Stimulated activated CD4-positive, alpha-beta T cell treated with anti-CD3 and anti-CD28 coated beads, Interleukin-12 subunit alpha, Interleukin-12 subunit beta, amount 100 ng/mL, for 24 hours (primary cell): ENCODE measurements at places on chromosomes 3 and 15.
A peak's percentile ranks its signal among the peaks of the same experiment; 100 is the strongest.

DNA sequence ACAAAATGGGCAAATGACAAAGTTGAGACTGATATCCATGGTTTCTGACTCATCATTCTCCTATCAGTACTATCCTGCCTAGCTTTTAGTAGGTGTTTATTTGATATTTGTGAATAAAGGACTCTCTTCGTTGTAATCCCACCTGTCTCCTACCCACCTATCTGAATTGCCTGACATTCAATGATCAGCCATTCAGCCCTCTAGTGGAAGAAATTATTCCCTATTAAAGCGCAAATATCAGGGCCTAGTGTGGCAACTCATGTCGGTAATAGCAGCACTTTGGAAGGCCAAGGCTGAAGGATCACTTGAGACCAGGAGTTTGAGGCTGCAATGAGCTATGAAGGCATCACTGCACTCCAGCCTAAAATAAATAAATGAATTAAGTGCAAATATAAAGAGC lies 195.7 kb upstream of the SETMAR start:
- DNase-seq, result no peak

- DNase-seq, result no peak
These were observed 15.5 kb upstream of the BCHE start for GRCh38 chr3:165852711-165853110.

DNA sequence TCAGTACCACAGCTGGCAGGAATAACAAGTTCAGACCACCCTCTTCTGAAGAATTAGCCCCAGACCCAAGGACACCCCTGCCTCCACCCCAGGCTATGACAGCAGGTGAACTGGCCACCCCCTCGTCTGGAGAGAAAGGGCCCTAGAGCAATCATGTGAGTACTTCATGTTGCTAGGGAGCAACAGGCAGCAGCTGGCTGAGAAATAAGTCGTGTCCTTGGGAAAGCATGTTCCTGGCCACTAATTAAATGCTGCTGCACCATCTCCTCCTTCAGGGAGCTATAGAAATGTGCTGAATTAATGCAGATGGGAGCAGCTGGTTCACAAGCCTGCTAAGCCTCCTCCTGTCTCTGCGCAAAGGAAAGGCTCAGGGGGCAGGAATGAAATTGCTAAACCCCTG lies 31.5 kb downstream of the MRPS11 start:
- DNase-seq, result no peak

- DNase-seq, result no peak
These were observed 590.8 kb downstream of the FOXP1 start for GRCh38 chr3:70992562-70993204.

GRCh38 chr3:20051123-20051806 lies 11.0 kb downstream of the KAT2B start:
- no peak for DNase-seq

DNA sequence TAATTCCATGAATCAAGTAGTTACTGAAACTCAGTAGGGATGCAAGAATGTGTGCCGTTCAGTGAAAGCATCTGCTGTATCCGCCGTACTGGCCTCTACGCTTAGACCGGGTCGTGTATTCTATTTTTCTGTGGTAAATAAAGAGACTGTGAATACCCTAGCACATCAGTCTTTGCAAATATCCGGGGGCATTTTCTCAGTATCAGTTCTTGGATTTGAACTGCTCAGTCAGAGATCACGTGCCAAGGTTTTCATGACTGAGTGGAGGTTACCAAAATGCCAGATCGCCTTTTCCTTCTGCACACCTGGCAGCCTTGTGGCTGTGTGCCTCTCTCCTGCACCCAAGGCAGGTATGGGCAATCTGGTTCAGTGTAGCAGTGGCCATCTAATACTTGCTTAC lies 377.0 kb downstream of the OCA2 start:
- no peak for DNase-seq

GRCh38 chr15:91116113-91117067 lies 16.3 kb downstream of the SV2B start:
- DNase-seq, result no peak

GRCh38 chr15:52261498-52262242 lies 33.9 kb downstream of the MYO5C start:
- DNase-seq, result peak; percentile 54

DNA sequence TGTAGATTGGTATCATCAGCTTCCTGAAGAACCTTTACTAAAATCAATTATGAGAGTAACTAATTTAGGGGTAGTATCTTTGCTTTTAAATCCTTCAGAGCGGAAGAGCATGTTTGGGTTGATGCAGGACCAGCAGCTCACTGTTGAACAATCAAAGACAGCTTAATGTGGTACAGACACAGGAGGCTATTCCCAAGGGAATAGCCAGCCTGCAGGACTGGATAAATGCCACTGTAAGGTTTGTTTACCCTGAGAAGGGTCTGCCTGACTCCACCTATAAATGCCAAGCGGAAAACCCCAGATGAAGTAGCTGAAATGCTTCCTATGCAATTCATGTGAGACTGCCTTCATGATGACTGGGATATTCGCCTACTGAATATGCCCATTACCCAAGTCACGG lies 16.0 kb upstream of the STAC start:
- no peak for DNase-seq

GRCh38 chr3:116188231-116188785 lies 257.0 kb downstream of the LSAMP start:
- DNase-seq, result no peak

GRCh38 chr3:42557854-42558253 lies 23.9 kb downstream of the SEC22C start:
- DNase-seq, result no peak

DNA sequence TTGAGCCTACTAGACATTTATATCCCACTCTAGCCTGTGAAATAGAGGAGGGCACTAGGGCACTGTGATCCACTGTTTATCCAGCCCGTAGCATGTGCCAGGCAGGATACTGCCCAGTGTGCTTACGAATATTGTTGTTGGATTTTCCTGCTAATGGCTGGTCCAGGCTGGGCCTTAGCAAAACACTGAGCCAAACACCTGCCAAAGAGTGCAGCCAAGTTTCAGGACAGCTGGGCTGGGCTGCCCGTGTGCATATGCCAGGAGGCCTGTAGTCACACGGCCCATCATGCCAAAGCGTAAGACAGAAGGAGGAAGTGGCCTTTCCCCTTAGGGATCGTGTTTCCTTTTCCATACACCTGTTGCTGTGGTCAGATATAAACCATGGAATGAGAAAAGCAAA lies 54.5 kb upstream of the ABHD10 start:
- no peak for DNase-seq

- DNase-seq, result no peak
These were observed 255.7 kb downstream of the CNTN6 start for GRCh38 chr3:1348547-1348946.

GRCh38 chr15:29870495-29871151 lies 48.4 kb upstream of the TJP1 start:
- DNase-seq, result no peak

DNA sequence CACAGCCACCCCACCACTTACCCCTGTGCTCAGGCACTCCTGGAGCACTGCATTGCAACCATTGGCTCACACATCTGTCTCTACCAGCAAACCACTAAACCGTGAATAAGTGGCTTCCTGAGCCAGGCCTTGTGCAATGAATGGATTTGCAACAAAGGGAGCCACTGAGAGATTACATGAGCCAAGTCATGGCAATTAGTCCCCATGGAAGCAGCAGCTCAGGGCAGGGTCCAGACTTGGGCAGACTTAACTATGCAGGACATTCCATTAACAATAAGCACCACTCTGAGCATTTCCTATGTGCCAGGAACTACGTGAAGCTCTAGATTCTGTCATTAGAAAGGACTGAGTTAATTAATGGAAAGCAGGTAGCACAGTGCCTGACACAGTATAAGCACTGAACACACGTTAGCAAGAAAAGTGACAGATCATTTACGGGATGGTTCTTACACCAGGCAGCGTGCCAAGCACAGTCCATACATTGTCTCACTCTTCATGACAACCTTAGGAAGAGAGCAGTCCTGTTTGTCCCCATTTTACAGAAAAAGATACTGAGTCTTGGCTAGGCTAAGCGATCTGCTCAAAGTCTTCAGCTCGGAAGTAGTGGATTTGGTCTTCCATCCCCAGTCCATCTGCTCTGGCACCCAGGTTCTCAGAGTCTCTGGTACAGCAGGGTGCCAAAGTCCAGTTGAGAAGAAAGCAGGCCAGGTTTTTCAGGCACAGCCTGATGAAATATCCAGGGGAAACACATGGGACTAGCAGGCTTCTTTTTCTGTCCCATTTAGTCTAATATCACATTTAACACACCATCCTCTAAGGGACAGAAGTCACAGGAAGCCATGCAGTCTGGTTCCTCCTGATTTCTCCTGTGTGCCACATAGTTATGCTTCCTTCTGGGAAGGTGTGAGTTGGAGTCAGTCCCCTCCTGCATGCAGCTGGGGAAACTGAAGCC lies 44.1 kb downstream of the LIPC start:
- no peak for DNase-seq

DNA sequence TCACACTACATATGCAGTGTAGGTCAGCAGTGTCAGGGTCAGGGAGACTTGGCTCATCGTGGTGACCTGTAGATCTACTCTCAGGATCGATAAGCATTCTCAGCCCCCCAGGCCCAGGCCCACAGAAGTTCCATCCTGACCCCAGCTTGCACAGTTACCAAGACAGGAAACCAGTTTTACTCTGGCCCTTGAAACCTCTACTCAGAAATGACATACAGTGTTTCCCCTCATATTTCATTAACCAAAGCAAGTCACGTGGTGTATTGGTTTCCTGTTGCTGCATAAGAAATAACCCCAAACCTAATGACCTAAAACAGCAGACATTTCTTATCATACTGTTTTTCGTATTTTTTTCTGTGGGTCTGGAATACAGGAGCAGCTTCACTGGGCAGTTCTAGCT lies 242.2 kb downstream of the SLCO3A1 start:
- no peak for DNase-seq

DNA sequence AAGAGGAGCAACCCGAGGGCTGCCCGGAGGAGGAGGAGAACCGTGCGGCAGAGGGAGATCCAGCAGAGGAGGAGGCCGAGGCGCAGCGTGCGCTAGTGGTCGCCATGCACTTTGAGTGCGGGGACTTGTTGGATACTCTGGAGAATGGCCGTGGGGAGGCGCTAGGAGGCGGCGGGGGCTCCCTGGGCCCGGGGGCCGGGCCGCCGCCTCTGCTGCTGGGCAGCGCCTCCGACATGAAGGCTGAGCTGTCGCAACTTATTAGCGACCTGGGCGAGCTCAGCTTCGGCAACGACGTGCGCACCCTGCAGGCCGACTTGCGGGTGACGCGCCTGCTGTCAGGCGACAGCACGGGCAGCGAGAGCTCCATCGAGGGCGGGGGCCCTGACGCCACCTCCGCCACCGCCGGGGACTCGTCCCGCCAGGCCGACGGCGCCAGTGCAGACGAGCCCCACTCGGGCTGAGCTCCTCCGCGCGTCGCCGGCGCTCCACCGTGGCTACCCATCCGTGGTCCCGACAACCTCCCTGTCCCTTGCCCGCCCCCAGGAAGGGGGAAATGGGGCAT lies 2.0 kb downstream of the FAM43A start:
- peak; percentile 75 for DNase-seq

DNA sequence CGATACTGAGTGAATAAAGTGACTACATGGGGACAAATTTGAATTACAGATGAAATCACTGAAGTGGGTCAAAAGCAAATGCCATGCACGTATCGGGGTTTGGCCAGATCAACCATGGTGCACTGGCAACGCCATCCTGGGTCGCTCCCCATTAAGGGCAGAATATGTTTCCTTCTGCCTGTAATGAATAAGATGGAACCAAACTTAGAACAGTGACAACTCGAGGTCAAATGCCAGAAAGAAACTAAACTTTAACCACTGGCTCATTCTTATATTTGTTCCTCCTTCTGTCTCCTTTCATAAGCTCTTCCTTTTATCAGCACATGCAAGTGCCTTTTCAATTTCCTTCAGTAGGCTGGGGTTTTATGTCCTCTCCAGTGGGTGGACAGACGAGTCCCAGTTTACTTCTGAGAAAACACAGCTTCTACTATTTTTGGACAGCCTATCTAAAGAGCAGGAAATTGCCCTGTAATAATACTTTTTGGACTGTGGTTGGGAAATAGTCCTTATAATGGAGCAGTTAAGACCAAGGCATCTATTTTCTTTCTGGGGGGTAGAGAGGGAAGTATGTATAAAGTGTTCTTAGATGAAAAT lies 61.4 kb downstream of the WHAMM start:
- DNase-seq, result no peak

DNA sequence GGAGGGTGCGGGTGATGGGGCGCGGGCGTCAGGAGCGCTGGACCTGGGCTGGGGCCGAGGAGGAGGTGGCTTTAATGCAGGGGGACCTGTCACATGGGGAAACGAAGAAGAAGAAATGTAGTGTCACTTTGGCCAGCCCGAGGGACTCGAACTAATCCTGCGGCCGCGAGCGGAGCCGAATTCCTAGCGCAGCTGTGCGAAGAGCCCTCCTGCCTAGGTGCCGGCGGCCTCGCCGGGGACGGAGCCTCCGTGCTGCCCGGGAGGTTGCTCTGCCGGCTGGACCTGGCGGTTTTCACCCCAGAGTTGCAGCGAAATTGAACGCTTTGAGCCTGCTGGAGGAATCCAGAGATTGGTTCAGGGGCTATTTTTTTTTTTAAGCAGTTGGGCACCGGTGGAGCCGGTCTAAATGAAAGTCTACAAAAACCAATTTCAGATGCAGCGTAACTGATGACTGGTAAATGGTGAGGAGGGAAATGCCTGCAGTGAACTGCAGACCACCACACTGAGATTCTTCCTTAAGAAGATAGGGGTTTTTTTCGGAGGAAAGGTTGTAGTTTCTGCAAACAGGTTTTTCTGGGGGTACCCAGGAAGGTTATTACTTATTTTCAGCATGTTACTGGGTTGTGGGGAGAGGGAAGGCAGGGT lies 662 bp downstream of the TMEM108 start:
- DNase-seq, result no peak

GRCh38 chr3:193788189-193788991 lies 195.4 kb downstream of the OPA1 start:
- DNase-seq, result peak; percentile 10
